ENCODE measurements at places on chromosomes 12 and 14. TPM values are rescaled to one million over a fixed set of nuclear protein-coding genes. Genes with fewer than 3 reads are reported as not detected.
A peak's percentile ranks its signal among the peaks of the same experiment; 100 is the strongest.

Gene ESPL1
- 58.4 TPM for total RNA-seq

Gene CD163L1
- total RNA-seq = 0.24 TPM

Gene A2M
- 1.6 TPM for total RNA-seq

Gene LRFN5
- total RNA-seq = not detected

Gene FITM1
- 1.1 TPM for total RNA-seq

- H3K36me3 ChIP-seq = no peaks in the 10 kb centered on the region
- DNase-seq = peak; percentile 88
- H3K4me3 ChIP-seq = peak overlapping the region; percentile 32
Observed at GRCh38 chr12:109844983-109845823, 12.0 kb upstream of the TRPV4 start.

Gene SYNDIG1L
- total RNA-seq = not detected

Gene PTPN21
- 0.53 TPM for total RNA-seq

Gene SSPN
- total RNA-seq = not detected

GRCh38 chr14:100330388-100330931 lies 7.3 kb downstream of the SLC25A47 start:
- H3K27ac ChIP-seq = no peak overlapping the region
- H3K27me3 ChIP-seq = no peaks in the 10 kb centered on the region
- no peaks in the 10 kb centered on the region for H3K4me1 ChIP-seq
- H3K4me3 ChIP-seq = no peak overlapping the region
- no peak for DNase-seq
- H3K36me3 ChIP-seq = no peaks in the 10 kb centered on the region

DNA sequence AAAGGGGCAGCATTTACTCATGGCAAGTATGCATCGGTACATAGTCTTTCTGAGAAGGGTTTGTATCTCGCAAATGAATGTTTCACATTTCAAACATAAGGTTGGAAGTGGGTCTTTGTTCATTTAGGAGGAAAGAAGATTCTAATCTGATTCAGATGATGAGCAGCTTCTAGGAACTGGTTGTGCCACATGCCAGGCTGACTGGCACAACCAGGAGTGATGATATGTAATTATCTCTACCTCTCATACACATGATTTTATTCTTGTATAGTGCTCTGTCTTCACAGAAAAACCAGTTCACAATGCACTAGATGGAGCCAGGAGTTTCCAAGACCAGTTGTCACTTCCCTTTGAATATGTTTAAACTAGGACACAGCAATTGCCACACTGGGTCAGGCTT lies 13.7 kb upstream of the BEST3 start:
- no peaks in the 10 kb centered on the region for H3K4me1 ChIP-seq
- no peaks in the 10 kb centered on the region for H3K36me3 ChIP-seq
- no peak overlapping the region for H3K4me3 ChIP-seq
- no peaks in the 10 kb centered on the region for H3K27me3 ChIP-seq
- no peak for DNase-seq

Gene KRT4
- total RNA-seq = not detected
